ENCODE measurements at places on chromosomes 5 and 9.

- no peak for DNase-seq
Measured at GRCh38 chr5:14753292-14753691, 88.8 kb downstream of the OTULIN start.

DNA sequence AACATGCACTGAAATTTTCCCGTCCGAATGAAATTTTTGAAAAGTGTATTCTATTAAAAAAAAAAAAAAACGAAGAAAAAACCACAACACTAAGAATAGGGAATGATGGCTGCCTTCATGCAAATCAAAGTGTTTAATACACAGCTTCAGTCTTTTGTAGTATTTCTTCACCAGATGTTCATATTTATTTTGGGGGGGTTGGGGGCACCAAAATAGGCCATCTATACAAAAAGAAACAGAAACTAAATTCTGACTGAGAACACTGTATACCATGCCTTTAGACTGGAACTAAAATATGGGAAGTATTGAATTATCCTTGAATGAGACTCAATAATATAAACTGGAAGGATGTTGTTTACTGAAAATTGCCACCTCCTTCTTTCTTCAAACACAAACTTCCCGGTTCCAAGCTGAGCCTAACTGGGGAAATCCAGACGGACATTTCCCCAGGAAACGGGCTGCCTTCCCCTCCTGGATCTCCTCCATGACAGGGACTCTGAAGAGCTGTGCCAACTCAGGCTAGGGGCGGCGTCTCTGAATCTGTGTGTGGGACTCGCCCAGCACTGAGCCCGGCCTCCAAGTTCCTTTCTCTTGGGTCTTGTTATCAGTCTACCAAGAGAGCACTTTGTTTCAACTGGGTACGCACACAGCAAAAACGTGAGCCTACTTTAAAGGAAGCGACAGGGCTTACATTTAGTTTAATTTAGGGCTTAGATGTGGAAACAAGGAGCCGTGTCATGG lies 511.3 kb upstream of the ADAMTS16 start:
- no peak for DNase-seq

DNA sequence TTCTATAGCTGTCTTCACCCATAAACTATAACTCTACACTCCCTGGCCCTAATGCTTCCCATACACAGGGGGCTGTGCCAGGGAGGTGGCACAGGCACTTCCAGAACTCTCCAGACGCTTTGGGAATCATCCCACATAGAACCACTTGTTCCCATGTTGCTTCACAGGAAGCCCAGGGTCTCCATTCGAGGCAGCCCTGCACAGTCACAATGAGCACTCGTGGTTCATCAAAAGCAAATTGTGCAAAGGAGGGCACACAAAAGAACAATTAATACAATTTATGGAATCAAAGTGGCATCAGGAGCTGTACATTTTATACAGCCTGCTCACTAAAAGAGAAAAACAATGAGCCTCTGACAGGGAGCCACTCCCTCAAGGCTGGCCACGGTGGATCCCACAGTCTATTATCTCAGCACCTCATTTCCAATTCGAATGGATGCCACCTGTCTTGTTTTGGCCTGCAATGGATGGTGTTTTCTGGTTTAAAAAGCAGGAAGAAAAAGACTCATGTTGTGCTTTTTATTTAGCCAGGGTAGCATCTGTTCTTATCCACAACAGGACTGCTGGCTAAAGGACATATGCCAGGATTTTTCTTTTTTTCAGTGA lies 354.8 kb downstream of the ENC1 start:
- DNase-seq, result no peak

DNA sequence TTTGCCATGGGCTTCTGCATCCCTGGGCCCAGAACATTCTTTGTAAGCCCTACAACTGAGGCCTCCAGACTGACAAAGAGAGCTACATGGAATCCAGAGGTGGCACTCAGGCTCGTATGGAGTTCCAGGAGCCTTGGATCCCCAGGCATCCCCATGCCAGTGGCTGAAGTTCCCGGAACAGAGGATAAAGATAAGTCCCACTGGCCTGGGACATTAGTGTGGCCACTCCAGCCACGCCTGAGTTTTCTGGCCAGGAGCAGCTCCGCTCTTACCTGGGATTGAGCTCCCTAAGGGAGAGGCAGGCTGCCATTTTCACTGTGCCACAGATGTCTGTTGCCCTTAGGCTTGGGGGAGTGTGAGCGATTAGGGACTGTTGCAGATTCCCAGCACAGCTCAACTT lies 656.3 kb upstream of the FAM174A start:
- DNase-seq, result no peak

DNA sequence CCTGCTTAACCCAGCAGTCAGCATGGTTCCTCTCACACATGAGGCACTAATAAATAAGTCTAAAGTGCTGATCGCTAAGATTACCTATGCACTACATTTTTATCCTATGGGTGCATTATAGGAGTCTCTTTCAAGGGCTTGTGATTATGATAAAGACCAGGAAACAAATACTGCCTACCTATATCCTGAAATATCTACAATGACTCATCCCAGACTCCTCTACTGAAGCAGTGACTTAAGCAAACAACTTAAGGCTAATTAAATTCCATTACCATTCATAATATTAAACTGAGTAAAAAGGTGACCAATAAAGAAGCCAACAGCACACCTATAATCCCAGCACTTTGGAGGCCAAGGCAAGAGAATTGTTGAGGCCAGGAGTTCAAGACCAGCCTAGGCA lies 338.4 kb downstream of the DNAH5 start:
- peak; percentile 12 for DNase-seq

DNA sequence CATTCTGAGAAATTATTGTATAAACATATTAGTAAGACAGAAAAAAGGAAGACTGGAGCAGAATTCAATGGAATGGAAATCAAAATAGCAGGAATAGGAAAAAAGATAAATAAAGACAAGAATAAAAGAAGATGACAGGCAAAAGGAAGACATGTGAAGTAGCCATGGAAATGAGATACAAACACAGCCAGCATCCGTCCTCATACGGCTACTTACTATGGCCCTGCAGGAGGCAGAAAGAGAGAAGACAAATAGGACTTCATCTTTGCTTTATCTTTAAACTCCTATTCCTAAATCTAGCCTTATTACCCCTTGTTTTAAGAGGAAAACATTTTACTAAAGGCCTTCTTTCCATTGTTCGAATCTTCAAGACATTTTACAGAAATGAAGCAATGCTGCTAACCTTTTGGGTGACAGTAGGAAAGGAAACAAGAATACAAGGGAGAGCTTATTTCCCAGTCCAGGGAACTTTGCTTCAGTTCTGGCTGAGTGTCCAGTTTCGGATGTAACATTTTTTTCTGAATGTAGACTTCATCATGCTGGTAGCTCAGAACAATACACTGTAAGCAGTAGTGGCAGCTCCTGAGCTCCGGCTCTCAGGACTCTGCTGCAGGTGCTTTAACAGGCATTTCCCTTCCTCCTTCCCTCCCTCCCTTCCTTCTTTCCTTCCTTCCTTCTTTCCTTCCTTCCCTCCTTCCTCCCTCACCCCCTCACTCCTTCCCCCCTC lies 106.4 kb upstream of the SLC12A2 start:
- no peak for DNase-seq

DNA sequence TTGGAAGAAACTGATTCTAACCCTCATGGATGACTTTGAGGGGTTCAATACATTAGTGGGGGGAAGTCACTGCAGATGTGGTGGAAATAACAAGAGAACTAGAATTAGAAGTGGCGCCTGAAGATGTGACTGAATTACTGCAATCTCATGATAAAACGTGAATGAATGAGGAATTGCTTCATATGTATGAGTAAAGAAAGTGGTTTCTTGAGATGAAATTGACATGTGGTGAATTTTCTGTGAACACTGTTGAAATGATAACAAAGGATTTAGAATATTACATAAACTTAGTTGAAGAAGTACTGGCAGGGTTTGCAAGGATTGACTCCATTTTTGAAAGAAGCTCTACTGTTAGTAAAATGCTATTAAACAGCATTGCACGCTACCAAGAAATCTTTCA lies 113.0 kb downstream of the UGCG start:
- DNase-seq, result no peak

- no peak for DNase-seq
Measured at GRCh38 chr5:175012267-175012666, 287.9 kb downstream of the MSX2 start.

DNA sequence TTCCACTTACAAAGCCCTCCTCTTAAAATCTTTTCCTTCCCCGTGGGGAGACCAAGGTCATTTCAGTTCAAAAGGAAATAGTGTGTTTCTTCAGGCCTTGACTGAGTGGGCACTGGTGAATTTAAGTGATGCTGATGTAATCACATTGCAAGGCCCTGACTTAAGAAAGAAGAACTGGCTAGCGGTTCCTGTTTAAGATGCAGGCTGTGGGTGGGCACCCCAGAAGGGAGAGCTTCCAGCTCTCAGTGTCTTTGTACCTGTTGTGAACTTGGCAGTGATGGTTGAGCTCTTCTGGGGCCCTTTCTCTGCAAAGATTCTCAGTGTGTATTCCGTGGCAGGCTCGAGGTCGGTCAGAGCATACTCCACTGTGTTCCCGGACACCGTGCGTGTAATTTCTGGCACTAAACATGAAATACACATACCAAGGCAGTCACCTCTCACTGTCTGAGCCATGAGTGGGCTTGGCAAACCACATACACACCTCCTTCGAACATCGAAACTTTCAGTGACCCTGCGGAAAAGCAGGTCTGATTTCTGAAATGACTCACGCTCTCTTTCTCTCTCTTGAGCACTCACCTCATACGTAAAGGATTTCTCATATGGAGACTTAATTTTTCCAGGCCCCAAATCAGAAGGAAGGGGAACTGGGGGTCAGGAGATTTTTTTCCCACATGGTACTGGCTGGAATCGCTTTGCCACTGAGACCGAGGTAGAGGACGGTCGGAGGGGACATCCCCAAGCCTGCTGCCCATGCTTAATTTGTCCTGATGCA lies 81.9 kb downstream of the TNC start:
- DNase-seq, result no peak

DNA sequence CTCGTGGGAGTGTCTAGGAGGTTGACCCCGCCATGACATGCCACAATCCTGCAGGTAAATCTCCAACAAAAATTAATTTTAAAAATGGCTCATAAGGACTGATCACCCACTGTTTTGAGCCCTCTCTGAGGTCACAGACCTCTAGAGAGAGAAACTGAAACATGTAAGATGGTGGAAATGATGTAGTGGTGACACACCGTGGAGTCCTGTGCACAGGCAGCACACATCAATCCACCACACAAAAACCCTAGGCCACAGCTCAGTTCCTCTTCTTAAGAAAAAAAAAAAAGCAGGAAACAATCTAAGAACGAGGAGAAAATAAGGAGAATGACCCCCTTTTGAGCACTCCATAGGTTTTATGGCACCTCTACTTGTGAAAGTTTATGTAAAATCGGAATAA lies 93.8 kb upstream of the FAM120A start:
- DNase-seq, result no peak

- no peak for DNase-seq
Measured at GRCh38 chr5:103780794-103781193, 218.2 kb upstream of the NUDT12 start.

- DNase-seq, result no peak
Measured at GRCh38 chr9:74173284-74173683, 323.9 kb upstream of the RORB start.

DNA sequence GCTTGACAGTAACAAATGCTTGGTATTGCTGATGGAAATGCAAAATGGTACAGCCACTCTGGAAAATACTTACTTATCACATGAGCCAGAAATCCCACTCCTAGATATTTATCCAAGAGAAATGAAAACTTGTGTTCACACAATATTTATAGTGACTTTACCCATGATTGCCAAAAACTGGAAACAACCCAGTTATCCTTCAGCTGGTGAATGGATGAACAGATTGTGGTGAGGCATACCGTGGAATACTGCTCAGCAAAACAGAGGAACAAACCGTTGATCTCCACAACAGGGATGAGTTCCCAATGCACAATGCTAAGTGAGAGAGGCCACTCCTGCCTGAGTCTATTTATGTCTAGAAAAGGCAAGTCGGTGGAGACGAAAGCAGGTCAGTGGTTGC lies 40.5 kb upstream of the LRRC14B start:
- no peak for DNase-seq

- DNase-seq, result no peak
Measured at GRCh38 chr5:19179571-19179970, 808.4 kb downstream of the CDH18 start.

GRCh38 chr9:136089697-136090045 lies 5.4 kb downstream of the NACC2 start:
- DNase-seq, result no peak

- no peak for DNase-seq
Measured at GRCh38 chr9:462121-462520, 247.5 kb downstream of the DOCK8 start.

DNA sequence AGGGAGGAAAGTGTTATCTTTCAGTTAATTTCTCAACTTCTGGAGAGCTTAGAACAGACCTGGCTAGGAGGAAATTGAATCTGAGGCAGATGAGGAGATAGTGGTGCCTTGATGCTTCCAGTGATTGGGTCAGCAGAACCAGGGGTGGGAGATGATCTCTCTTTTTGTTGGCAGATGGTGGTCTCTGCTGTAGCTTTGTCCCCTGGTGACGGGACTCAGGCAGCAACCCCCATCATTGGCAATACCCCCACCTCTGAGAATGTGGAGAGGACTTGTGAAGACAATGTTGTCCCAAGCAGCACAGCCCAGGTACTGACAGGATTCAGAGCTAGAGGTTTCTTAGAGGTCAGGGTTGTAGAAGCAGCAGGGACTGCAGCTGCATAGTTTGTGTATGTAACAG lies 3.7 kb upstream of the PDCD6 start:
- no peak for DNase-seq

- DNase-seq, result no peak
Measured at GRCh38 chr5:102801371-102801770, 46.3 kb downstream of the PAM start.

GRCh38 chr5:61817472-61818326 lies 485.6 kb downstream of the ZSWIM6 start:
- peak; percentile 12 for DNase-seq

DNA sequence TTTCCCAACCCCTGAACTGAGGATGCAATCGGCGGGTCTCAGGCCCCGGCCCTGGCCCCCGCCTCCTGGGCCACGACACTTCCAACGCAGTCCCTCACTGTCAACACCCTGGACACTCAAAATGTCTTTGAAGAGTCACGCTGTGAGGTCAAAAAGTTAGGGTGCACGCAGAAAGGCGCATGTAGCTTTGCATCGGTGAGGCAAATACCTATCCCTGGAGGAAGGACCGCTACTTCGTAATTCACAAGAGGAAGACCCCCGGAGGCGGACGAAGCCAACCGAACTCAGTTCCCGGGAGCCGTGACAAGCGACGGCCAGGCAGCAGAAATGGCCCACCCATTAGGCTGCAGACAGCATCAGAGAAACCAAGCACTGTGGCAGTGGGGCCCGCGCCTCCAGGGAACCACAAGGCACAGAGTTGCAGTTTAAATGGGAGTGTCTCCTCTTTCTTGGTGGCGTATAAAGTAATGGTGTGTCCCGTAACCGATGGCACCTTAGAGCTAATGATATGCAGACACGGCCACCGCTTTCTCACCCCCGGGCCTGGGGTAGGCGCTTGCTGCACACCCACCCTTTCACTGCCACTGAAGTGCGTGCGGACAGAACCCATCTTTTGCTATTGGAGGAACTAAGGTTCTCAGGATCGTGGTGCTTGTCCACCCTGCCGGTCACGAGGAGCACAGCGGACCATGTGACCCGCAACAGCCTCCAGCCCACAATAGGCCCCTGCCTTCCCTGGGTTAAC lies 9.0 kb downstream of the ADAMTS2 start:
- no peak for DNase-seq

All from H54 (cell line).